WTC11 (cell line): ENCODE measurements at places on chromosomes 16 and 17. TPM values are rescaled to one million over a fixed set of nuclear protein-coding genes. Genes with fewer than 3 reads are reported as not detected.

DNA sequence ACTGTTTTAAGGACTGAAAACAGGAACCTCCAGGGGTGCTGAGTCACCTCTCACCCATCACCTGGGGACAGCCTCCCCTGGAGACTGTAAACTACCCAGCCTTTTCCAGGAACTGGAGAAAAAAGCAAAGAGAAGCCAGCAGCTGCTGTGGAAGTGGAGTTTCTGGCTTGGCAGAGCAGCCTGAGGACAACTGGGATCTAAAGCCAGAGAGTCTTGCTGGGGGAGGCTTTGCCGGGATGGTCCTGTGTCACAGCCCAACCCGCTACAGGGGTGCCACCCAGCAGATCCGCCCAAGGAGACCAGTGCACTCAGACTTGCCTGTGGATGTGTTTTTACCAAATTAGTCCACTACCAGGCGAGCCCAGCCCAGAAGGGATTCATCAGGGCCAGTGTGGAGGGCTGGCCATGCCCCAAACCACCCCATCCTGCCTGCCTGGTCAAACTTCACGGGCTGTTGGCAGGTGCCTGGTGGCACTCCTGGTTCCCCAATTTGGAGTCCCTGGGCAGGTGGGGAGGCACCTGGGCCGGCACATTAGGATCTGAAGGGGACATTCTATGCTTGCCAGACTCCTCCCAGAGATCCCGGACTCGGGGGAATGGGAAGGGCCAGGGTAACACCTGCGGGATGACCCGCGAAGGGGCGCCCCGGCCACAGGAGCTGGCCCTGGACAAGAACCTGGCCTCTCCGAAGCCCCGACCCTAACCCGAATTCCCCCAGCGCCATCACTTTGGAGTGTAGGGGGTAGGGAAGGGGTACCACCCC is 771 bp downstream of the MSRB1 start:
- H3K27me3 ChIP-seq, result peaks cover 15% of the 10 kb centered on the region
- no peak for DNase-seq
- H3K4me1 ChIP-seq, result peaks cover 22% of the 10 kb centered on the region
- H3K36me3 ChIP-seq, result peaks cover 12% of the 10 kb centered on the region
- H3K4me3 ChIP-seq, result peak overlapping the region; percentile 87
- H3K27ac ChIP-seq, result no peak overlapping the region

DNA sequence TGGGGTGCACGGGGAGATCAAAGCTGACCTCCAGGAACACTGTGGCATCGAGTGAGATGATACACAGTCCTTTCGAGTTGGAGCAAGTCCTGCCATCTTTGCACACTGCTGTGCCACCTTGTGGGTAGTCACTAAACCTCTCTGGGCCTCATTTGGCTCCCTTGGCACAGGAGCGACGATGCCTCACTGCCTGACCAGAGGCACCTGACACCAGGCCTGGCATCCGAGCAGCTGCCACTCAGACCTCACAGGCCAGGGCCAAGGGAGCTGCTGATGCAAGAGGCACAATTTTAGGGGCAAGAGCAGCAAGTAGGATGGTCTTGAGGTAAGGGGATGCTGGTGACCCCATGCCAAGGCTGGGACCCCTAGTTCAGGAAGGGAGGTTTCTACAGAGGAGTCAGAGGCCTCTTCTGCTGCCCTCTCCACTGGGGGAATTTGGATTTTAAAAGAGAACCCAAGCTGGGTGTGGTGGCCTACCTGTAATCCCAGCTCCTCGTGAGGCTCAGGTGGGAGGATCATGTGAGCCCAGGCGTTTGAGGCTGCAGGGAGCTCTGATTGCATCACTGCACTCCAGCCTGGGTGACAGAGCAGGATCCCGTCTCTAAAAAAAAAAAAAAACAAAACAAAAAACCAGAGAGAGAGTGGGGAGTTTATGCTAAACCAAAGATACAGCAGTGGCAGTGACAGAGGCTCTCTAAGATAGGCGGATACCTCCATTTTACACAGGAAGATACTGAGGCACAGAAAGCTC is 6.7 kb upstream of the ADGRG1 start:
- H3K4me3 ChIP-seq, result no peak overlapping the region
- H3K27me3 ChIP-seq, result no peaks in the 10 kb centered on the region
- DNase-seq, result no peak

DNA sequence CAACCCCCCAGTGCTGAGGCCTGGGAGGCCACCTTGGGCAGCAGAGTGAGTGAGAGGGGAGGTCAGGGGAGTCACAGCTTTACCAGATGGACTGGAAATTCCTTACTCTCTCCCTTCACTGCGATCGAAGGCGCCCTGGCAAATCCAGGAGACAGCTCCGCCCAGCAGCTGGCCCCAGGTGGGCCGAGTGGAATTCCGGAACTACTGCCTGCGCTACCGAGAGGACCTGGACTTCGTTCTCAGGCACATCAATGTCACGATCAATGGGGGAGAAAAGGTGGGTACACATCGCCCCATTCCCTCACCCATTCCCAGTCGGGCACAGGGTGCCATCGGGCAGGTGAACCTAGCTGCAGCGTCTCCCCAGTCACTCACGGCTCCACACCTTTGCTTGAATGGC is 91.6 kb downstream of the ABCC6 start:
- H3K36me3 ChIP-seq, result peaks cover 63% of the 10 kb centered on the region
- no peak for DNase-seq
- no peaks in the 10 kb centered on the region for H3K27me3 ChIP-seq
- H3K4me1 ChIP-seq, result no peaks in the 10 kb centered on the region
- no peak overlapping the region for H3K4me3 ChIP-seq

GRCh38 chr17:14451729-14452191 is 150.9 kb downstream of the HS3ST3B1 start:
- H3K4me1 ChIP-seq, result peaks cover 10% of the 10 kb centered on the region
- H3K27ac ChIP-seq, result no peak overlapping the region
- DNase-seq, result no peak
- H3K4me3 ChIP-seq, result no peak overlapping the region
- H3K27me3 ChIP-seq, result no peaks in the 10 kb centered on the region

- no peaks in the 10 kb centered on the region for H3K27me3 ChIP-seq
- no peak overlapping the region for H3K27ac ChIP-seq
- no peak overlapping the region; the same call in 1 of the 2 replicates for H3K4me3 ChIP-seq
- H3K36me3 ChIP-seq, result no peaks in the 10 kb centered on the region
- peak; percentile 10 for DNase-seq
These were observed 69.5 kb downstream of the AMFR start for GRCh38 chr16:56355786-56356275.

DNA sequence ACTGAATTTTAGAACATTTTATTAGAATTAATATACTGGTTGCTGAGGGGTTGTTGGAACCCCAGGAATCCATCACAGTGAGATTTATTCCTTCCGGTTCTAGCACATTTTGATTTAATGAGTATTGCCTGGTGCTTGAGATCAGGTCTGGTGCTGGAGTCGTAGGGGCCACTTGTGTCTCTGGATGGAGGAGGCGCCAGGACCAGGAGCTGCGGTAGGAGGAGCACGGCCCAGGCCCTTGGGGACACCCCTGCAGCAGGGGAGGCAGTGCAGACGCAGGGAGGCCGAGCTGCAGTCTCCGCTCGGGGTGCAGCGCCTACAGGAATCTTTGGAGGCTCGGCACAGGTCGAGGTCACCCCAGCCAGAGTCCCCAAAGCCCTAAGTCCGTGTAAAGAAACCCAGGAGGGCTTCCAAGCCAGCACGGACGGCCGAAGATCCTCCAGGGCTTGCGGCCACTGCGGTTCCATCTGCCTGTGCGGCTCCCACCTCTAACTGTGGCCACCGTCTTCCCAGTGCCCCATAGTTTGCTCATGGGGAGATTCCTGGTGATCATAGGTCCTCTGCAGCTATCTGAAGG is 66.2 kb upstream of the CREBBP start:
- no peak overlapping the region for H3K27ac ChIP-seq
- 0 out of 2 replicates have a peak, but pooled peaks cover 2% of the 10 kb centered on the region for H3K27me3 ChIP-seq
- no peaks in the 10 kb centered on the region for H3K4me1 ChIP-seq
- peaks cover 9% of the 10 kb centered on the region for H3K36me3 ChIP-seq
- DNase-seq, result no peak
- H3K4me3 ChIP-seq, result no peak overlapping the region

GRCh38 chr17:71757156-71757555 is 363.7 kb upstream of the SOX9 start:
- H3K36me3 ChIP-seq, result no peaks in the 10 kb centered on the region
- no peak for DNase-seq

- H3K27ac ChIP-seq, result no peak overlapping the region
- H3K4me1 ChIP-seq, result peaks cover 18% of the 10 kb centered on the region
- DNase-seq, result no peak
- no peaks in the 10 kb centered on the region; the same call in 1 of the 2 replicates for H3K27me3 ChIP-seq
- no peak overlapping the region for H3K4me3 ChIP-seq
These were observed 127.2 kb upstream of the RCVRN start for GRCh38 chr17:10032118-10032852.

GRCh38 chr17:4204190-4204589 is 59.6 kb downstream of the ANKFY1 start:
- no peak for DNase-seq
- peaks cover 52% of the 10 kb centered on the region for H3K36me3 ChIP-seq

The OR2C1 gene
- total RNA-seq, result not detected in 3 replicates

The HOXB13 gene
- 1.6 to 2.8 TPM (median 1.7 TPM) in 3 replicates for total RNA-seq
